Right renal cortex interstitium (tissue), 3 donors: ENCODE measurements at places on chromosomes 1 and 21. TPM values are rescaled to one million over a fixed set of nuclear protein-coding genes. Genes with fewer than 3 reads are reported as not detected.
A peak's percentile ranks its signal among the peaks of the same experiment; 100 is the strongest.

DNA sequence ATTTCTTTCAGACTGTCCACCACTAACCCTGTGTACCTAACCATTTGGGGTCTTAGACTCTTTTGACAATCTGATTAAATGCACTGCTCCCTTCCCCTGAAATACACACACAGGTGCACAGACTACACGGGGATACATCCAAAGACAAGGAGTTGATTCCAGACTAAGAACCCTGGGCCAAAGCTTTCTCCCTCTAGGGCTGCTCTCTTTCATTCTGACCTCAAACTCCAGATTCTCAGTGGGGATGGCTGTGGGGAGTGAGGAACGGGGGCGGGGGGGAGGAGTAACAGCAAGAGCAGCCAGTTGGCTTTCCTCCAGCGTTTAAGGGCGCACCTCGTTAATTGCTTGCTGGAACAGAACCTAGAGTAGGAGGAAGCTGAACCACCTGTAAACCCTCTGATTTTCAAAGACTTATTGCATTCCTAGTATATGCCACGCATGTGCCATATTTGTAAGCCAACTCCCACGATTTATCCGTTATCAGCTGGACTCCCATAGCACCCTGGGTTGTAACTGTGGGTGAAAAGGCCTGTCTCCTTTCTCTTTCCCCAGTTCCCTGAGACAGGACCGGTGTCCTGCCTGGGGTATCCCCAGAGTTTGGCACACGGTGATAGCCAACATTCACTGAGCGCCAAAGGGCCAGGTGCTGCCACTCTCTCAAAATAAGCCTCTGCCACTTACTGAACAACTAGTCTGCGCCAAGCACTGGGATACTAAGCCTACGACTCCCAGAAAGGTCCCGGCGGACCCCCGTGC is 920 bp downstream of the MTHFR start:
- no peak for DNase-seq

- DNase-seq: peak; percentile 27
These were observed 343.0 kb downstream of the USP25 start for GRCh38 chr21:16072737-16073136.

ACADM gene
- 150 TPM for polyA plus RNA-seq

DNA sequence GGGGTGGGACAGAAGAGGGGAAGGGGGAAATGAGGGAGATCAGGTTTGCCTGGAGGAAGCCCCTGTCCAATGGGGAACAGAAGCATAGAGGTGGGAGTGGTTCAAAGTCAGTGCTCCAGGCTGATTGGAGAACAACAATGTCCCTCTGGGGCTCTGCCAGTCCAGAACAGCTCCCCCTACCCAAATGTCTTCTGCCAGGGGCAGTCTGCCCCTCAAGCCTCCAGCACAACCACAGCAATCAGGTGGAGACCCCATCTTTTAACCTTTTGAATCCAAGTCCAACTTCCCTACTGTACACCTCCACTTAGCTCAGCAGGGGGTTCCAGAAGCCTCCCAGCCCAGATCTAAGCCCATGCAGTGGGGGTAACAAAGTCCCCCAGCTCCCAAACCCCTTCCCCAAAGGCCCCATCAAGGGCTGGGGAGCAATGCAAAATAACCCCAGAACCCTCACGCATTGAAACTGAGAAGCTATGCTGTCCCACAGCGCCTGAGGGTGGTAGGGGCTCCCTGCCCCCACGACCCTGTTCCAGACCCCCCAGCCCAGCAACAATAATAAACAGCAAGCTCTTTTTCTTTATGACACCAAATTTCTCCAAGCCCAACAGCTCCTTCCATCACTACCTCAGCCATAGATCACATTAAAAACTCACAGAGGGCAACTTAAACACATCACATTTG is 3.3 kb downstream of the AHDC1 start:
- no peak for DNase-seq

- no peak for DNase-seq
These were observed 883 bp downstream of the SLC66A1 start for GRCh38 chr1:19312782-19313635.

FAM167B gene
- polyA plus RNA-seq: 10.0 TPM

DNA sequence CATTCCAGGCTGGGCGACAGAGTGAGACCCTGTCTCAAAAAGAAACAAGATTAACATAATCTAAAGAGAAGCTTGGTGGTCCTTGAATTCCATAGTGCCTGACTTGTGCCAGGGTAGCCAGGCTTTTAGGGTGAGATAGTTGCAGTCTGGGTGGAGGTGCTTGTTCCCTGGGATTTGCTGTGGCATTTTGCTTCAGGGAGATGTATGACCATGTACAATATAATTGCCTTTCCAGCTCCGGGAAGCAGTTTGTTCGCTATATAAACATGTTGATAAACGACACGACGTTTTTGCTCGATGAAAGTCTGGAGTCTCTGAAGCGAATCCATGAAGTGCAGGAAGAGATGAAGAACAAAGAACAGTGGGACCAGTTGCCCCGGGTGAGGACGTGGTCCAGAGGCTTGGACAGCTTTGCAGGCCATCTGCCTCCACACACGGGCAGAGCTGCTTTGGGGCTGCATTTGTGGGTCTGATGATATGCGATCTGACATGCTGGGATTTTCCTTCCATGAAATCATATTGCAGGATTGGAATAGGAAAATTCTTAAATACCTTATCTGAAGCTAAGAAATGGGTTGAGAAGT is 49.4 kb upstream of the KIF1B start:
- no peak for DNase-seq

HAO2 gene
- 114 TPM for polyA plus RNA-seq

AIRE gene
- 0.37 TPM for polyA plus RNA-seq

NBPF3 gene
- 17.9 TPM for polyA plus RNA-seq

DNA sequence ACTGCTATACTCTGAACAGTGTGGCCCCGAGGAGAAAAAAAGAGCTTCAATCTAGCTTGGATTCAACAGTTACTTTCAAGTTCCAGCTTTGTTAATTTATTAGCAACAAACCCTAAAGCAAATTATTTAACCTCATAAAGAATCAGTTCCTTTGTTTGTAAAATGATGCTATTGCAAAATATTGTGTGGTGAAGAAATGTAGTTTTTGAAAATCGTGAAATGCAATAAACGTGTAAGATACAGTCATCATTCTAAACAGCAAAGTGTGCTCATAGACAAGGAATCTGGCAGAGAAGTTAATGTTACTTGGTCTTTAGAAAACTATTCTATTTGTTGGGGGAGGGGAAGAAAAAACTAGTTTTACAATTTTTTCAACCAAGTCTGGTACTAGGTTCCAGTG is 297.6 kb upstream of the ADGRL4 start:
- no peak for DNase-seq

PFDN2 gene
- polyA plus RNA-seq: 84.3 TPM

DNA sequence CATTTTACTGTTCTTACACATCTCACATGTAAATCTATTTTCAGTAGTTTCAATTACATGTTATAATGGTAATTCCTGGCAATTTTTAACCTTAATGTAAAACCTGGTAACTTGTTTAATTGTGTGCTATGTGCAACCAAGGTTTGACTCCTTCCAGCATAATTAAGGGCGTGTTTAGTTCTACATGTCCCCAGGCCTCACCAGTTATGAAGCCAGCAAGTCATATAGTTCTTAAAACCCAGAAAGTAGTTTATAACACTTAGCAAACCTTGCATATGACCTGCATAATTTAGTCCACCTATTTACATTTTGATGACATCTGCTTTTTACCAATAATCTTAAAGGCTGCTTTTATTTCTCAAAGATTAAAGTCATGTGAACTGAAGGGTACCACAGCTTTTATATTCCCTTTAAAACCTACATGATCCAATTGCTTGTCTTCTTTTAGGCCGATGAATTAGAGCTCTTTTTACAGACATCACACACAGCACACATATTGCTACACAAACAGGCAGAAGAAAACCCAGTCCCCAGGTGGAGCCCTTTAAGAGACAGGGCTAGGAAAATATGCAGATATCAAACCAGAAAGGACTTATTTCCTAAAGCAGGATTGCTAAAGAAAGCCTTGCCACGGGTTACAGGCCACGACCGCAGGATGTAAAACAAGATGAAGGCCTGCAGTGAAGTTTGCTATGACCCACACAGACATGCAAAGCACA is 23.2 kb upstream of the SYCP1 start:
- no peak for DNase-seq

MPZL1 gene
- polyA plus RNA-seq: 129 TPM

FMO3 gene
- not detected for polyA plus RNA-seq

LRRC39 gene
- polyA plus RNA-seq: 2.2 TPM

MX2 gene
- 0.87 TPM for polyA plus RNA-seq

- DNase-seq: no peak
These were observed 129.8 kb upstream of the TIAM1 start for GRCh38 chr21:31473685-31474345.

DNA sequence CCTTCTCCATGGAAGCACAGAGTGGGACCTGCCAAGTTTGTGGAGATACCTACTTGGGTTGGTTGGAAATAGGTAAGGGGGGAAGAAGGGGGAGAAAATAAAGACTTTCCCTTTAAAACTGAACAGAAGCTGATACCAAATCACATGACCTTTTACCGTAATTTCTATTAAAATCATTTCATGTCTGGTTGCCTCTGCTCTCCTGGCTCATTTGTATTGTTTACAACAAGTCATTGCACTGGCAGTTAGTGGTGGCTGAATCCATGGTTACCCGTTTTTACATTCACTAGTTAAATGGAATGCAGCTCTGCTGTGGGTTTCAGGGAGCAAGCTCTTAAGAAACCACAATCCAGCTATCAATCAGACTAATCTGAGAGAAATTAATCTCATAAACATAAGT is 353.7 kb upstream of the ESRRG start:
- no peak for DNase-seq

DNA sequence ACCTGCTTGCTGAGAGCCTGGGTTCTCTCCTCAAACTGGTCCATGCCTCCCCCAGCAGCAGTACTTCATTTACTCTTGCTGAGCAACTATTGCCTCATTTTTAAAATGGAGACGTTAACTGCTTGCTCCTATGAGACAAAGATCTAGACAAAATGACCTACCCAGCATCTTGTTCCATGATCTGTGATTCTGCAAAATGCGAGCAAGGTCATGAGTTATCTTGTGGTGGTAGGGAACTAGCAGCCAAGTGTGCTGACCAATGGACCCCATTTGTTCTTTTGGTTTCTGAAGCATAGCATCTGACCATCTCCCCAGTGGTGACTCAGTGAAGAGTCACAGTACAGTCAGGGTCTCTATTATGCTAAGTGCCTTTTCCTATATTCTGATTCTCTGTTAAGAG is 40.4 kb downstream of the TBX15 start:
- no peak for DNase-seq

PPP1R12B gene
- 16.0 TPM for polyA plus RNA-seq

TDRD5 gene
- 4.7 TPM for polyA plus RNA-seq

DNA sequence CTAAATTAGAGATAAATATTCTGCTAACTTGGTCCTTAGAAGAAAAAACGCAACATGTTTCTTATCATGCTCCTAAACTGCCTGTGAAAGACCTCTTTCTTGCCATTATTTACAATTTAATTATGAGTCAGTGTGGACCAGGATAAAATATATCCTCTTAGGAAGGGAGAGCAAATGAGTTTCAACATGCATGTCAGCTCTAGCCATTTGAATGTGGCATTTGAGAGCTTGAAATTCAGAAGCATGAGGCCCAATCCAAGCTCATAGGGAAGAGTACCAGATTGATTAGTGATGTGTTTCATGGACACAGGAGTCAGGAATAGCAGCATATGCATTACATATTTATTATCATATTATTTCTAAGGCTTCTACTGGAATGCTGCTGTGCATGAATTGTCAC is 39.3 kb downstream of the TBX15 start:
- DNase-seq: no peak

MROH9 gene
- polyA plus RNA-seq: not detected

DNA sequence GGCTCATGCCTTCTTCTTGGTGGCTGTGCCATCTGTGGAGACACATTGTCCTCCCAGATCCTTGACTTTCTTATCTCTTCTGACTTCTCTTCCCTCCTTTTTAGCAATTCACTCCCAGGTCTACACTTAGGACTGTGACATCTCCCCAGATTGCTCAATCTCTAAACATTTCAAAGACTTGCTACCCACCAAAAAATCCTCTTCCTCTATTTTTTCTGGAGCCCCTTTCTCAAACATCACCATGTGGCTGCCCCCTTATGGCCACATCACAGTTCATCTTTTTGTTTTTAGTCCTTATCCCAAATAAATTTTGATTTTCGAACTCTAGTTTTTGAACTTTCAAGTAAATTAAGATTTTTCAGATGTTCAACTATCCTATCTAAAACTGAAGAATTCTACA is 148.6 kb upstream of the HOOK1 start:
- no peak for DNase-seq

AUNIP gene
- polyA plus RNA-seq: 4.6 TPM

MTX1 gene
- polyA plus RNA-seq: 40.0 TPM

DNA sequence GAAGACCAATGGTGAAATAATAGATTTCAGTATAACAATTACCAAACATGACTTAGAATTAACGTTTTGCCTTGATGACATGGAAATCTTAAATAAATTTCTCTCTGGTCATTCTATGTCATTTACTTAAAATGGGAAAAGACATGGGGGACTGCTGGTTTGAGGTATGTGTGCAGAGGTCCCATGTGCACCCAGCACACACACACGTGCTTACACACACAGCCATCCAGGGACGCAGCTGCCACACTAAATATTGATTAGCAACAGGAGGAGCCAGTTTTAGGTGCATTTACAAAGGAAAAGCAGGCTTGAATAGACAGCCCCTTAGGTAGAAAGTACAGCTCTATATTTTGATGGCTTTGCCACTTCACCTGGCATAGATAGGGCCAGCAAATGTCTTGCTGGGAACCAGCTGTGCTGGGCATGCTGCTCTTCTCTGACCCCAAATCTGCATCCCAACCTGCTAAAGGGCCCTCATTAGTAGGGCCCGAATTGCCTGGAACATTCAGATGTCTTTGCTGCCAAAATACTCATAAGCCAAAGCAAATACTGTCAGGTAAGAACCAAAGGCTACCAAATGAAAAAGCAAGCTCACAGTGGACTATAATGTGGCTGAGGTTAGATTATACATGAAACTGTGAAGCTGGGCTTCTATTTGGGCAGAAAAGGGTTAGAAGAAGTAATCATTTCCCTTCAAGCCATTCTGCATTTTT is 399.9 kb downstream of the HHAT start:
- no peak for DNase-seq

- no peak for DNase-seq
These were observed 12.2 kb upstream of the RGS16 start for GRCh38 chr1:182616130-182617013.

- DNase-seq: no peak
These were observed 2.3 kb upstream of the KCNC4 start for GRCh38 chr1:110207831-110208230.

OR2L2 gene
- 0.07 TPM for polyA plus RNA-seq

JAK1 gene
- 108 TPM for polyA plus RNA-seq

DNA sequence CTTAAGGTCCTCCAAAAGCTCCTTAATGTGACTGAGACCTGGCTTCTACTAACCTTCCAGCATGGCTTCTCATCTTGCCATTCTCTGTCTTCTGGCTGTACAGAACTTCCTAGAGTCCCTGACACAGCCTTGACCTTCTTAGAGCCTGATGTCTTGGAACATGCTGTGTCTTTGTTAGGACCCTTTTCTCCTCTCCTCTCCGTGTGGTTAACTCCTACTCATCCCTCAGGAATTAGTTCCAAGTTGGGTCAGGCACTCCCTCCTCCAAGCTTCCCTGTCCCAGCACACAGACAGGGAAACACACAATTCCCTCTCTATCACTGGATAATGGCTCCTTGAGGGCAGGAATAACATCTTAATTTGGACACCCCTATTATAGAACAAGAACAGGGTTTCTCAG is 275.4 kb upstream of the USP24 start:
- no peak for DNase-seq

SPRR2D gene
- not detected for polyA plus RNA-seq
